CD8-positive, alpha-beta T cell (primary cell): ENCODE measurements at places on chromosomes 13 and 19.

DNA sequence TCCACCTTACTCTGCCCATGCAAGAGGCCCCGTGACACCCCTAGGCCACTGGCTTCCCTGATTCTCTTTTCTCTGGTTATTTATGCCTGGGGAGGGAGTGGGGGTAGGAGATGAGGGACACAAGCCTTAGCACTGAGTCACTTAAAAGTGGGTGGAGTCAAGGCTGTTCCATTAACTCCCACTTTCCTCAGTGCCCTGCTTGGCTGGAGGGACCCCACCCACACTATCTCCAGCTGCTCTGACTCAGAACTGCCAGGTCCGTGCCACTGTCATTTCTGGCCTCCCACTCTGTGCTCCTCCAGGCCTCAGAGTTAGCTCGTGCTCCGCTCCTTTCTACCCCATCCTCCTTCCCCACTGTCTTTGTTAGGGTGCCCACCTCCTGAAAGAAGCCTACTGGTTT, 113.4 kb upstream of the UQCRFS1 start:
- DNase-seq: no peak

DNA sequence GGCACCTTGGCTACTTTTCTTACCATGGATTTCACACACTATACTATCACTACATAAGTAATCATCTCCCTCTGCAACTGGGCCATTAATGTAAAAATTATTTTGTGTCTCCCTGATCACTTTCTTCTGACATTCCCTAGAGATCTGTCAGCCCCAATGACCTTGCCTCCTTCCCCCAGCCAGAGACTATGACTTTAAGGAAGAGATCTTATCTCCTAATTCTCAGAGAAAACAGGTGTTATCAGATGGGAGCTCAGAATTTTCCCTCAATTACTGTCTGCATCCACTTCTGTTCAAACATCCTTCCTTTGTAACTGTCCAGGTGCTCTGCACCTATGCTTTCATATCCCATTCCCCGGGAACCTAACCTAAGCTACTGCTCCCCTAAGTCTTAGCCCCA, 397.5 kb downstream of the DIAPH3 start:
- DNase-seq: no peak

DNA sequence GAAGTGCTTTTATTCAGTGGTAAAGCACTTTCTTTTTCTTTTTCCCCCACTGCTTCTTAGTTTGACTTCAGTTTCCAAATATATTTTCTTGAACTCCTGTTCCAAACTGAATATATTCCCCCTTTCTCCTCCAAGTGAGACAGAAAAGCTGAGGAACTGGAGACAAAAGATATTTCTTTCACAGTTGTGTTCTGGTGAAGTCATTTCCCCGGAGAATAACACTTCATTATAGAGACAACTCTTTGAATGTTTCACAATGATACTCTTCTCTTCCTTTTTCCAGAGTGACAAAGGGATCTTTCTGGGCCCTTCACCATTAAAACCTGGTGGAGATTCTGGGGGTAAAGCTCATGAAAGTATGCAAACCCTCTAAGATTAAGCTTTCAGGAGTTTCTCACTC, 860.8 kb upstream of the SLITRK5 start:
- DNase-seq: no peak

GRCh38 chr19:16265890-16266585, 58.6 kb upstream of the KLF2 start:
- no peak for DNase-seq
